Iris pigment epithelial cell (primary cell): ENCODE measurements at places on chromosomes 11 and 22.

DNA sequence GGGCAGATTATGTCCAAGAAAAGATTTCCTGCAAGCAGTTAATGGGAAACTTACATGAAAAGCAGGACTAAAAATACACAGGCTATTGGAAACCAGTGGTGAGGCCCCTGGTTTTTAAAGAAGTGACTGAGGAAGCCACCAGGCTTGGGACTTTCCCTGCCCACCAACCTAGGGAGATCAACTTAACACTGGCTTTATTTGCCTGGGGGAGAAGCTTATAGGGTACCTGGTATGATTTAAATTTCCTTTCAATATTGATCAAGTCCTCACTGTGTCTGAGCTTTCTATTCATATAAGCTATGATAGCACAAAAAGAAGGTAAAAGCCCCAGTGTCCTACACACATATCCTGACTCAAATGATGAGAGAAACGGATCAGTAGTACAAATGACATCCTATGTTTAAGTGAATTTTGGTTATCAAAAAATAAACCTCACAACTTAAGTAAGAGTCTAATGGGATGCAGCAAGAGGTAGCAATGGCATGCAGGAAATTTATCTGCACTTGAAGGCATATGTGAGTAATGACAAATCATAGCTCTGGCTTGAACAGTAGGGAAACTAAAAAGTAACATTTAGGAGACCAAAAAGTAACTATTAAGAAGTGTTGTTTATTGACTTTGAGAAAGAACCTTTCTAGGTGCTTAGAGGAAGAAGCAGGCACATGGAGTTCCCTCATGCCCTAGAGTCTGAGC is 85.3 kb downstream of the GAB2 start:
- DNase-seq, result peak; percentile 34

- peak; percentile 76 for DNase-seq
Observed at GRCh38 chr11:57641011-57641807, 8.5 kb downstream of the YPEL4 start.

GRCh38 chr11:22458161-22458560 is 120.0 kb downstream of the SLC17A6 start:
- DNase-seq, result no peak

DNA sequence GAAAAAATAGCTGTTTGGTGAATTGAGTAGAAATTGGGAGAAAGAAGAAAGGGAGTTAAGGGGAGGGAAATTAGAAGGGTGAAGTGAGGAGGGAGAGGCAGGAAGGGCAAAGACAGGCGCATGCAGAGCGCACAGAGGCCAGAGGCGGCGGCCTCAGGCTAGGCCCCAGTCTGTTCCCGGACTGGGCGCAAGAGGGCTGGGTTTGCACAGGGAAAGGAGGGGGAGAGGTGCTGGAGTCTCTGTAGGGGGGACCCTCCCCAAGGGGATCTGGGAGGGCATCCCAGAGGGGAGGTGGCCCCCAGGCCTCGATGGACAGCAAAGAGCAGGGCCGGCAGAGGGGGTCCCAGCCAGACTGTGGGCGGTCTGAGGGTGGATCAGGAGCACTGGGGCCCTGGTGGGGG is 1.3 kb upstream of the FLRT1 start:
- DNase-seq, result no peak

DNA sequence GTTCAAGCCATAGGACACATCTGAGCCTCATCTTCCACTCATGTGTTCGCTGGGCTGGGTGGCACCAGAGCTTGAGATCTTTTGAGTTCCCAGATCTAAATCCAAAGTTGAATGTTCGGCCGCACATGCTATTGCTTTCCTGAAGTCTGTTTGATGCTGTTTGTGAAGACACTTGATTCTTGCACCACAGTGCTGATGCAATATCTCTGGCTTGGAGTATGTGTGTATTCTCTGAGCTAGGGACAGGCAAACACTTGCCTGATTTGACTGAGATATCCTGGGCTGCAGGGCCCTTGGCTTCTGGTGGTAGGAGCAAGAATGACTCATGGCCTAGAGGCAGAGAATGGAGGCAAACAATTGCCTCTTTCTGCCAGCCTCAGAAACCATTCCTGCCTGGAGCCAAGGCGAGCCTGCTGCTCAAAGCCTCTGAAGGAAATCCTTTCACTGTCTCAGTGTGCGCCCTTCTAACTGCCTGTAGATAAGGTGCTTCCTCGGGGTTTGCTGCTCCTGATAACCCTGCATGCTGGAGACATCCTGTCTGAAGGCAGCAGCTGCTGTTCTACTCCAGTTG is 73.0 kb downstream of the CYB5R2 start:
- DNase-seq, result peak; percentile 95

DNA sequence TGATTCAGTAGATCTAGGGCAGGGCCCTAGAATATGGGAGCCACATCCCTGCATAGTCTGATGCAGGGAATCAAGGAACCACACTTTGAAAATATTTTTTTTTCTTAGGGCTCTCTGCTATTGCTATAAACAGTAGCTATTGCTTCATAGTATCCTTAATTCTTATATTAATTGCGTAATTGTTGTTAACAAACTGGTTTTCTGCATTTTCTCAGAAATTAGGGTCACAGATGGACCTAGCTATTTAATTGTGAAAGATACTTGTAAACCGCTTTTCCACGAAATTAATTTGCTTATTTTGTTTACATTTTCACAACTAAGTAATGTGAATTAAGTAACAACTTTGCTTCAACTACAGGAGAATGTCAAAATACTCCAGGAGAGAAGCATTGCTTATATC is 34.1 kb downstream of the NAALAD2 start:
- no peak for DNase-seq

DNA sequence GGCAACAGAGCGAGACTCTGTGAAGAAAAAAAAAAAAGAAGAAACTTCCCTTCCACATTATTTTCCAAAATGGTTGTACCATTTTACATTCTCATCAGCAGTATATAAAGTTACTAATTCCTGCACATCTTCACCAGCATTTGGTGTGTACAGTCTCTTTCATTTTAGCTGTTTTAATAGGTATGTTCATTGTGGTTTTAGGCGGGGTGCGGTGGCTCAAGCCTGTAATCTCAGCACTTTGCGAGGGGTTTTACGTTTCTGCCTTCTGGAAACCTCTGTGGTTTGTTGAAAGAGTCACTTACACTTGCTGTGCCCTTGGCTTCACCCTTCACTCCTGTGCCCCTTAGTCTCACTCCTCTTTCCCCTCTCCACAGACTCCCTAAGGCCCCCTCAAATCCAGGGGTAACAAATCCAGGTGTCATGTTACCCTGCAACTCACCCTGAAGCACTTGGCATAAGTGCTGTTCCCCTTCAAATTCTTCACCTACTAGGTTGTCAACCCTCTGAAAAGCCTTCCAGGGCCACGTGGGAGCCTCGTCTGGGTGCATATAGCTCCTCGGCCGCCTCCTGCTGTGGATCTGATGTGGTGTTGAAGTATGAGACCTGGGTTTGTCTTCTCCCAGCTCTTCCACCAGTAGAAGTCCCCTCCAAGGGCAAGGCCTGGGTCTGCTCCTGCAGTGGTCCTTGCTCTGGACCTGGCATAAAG is 20.8 kb downstream of the TOB2 start:
- no peak for DNase-seq

GRCh38 chr11:129317571-129317970 is 58.1 kb upstream of the BARX2 start:
- DNase-seq, result no peak
